ENCODE measurements at places on chromosomes 2 and 18.

DNA sequence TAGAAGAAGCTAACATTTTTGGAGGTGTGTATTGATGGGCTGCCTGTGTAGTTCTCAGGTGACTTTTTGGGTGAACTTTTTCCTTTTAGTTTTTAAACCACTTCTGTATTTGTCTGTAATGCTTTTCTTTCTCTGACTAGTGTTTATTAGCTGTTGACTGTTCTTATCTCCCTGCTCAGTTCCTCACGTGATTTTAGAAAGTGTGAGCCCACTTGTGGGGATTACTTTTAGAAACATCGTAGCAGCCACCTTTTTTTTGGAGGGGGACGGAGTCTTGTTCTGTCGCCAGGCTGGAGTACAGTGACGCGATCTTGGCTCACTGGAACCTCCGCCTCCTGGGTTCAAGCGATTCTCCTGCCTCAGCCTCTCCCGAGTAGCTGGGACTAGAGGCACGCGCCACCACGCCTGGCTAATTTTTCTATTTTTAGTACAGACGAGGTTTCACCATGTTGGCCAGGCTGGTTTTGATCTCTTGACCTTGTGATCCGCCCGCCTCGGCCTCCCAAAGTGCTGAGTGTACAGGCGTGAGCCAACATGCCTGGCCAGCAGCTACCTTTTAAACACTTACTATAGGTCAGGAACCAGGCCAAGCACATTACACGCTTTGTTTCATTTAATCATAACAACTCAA lies 9.2 kb upstream of the CDKL4 start:
- no peak for DNase-seq

- DNase-seq = peak; percentile 51
These were observed 28.7 kb upstream of the RPRD1A start for GRCh38 chr18:36095936-36096519.

- DNase-seq = no peak
These were observed 2.4 kb upstream of the ETAA1 start for GRCh38 chr2:67394734-67395133.

GRCh38 chr2:218028562-218029348 lies 26.0 kb upstream of the TNS1 start:
- no peak for DNase-seq

DNA sequence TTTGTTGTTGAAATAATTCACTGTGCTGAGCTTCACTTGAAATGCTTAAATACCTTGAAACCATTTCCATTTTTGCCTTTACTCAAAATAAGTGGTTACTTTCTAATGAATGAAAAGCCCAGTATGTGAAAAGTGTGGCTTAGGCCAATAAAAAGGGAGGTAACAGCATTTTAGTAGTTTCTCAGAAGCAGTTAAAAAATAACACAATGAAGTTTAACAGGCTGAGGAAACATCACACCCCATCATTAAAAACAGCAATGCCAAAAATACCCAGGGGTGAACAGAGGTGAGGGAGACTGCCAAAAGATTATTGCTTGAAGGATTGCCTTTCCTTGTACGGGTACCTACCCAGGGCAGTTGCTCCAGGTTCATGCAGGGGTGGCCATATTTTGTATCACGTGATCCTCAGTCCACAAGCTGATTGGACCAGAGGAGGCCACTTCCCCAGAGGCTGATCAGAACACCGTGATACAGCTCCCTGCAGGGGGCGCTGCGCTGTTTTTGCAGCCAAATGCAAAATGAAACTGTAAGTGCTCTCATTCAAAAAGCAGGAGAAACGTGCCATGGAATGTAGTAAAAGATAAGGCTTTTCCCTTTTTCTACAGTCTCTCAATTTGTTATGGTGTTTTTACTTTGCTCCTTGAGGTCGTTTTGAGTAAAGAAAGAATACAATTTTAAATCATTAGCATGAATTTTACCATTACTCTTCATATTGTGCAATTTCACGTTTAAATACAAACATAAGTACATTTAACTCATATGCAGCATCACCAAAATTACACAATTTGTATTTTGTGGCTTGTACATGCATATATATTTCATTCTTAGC lies 70.2 kb upstream of the SH3BP4 start:
- DNase-seq = peak; percentile 68

DNA sequence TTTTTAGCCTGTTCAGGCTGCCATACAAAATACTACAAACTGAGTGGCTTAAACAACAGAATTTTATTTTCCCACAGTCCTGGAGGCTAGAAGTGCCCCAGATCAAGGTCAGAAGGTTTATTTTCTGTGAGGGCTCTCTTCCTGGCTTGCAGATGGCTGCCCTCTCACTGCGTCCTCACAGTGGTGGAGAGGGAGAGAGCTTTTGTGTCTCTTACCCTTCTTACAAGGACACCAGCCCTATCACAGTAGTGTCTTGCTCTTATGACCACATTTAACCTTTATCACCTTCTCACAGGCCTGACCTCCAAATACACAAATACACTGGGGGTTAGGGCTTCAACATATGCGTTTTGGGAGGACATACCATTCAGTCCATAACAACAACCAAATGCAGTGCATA lies 11.7 kb downstream of the WDR7 start:
- no peak for DNase-seq

DNA sequence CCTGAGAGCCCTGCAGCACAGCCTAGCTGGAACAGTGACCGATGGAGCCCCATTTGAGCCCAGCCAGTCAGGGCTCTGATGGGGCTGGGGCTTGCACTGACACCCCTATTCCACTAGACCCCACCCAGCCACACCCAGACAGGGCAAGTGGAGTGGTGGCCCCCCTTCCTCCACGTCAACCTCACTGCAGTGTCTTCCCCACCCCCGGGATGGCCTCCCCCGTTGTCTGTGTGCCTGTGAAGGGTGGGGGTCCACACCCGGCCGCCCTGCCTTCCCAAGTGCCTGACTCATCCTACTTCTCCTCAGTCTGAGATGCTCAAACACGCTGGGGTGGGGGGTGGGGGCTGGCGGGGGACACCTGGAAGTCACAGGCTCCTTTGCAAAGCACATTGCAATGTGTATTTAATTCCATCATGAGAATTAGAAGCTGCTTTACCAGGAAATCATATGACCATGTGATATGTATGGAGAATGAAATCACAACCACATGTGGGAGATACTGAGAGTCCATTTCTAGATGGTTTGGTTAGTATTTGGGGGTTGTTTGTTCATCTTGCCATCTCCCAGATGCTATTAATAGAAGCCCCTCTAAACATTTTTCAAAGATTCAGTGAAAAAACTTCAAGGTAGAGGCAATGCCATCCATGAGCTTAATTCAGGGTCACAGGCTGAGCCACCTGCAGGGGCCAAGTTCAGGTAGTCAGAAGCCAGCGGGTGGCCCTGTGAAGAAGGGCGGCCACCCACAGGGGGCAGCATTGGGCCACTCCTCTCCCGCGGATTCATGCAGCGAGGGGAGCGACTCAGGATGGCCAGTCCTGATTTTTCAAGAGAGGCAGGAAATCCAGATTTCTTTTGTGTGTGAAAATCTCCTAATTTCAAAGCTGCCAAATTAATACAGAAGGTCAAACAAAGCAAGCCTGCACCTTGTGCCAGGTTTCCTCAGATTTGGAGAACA lies 22.7 kb upstream of the GMPPA start:
- DNase-seq = peak; percentile 52

GRCh38 chr2:86441882-86442641 lies 891 bp downstream of the KDM3A start:
- DNase-seq = peak; percentile 53
